ENCODE measurements at places on chromosomes 4 and X. TPM values are rescaled to one million over a fixed set of nuclear protein-coding genes. Genes with fewer than 3 reads are reported as not detected.

DNA sequence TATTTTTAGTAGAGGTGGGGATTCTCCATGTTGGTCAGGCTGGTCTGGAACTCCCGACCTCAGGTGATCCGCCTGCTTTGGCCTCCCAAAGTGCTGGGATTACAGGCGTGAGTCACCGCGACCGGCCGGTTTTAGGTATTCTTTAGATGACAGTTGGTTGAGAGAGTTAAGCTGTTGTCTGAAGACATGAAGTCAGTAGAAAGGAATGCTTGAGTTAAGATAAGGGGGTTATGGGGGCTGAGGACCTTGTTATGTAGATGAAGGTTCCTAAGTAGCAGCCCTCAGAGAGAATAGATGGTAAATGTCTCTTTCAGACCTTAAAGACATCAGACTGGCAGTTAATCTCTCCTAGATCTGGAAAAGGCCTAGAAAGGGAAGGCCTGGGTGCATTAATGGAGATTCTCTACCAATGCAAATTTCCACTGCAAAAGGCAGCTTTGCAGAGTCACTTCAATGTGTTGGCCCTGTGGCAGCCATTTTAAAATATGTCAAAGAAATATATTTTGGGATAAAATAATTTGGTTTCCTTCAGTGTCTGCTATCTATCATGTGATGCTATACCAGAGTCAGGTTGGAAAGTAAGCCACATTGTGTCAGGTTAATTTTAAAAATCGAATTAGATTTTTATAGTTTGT lies 6.4 kb upstream of the ZNF674 start:
- ATAC-seq: no peak

DNA sequence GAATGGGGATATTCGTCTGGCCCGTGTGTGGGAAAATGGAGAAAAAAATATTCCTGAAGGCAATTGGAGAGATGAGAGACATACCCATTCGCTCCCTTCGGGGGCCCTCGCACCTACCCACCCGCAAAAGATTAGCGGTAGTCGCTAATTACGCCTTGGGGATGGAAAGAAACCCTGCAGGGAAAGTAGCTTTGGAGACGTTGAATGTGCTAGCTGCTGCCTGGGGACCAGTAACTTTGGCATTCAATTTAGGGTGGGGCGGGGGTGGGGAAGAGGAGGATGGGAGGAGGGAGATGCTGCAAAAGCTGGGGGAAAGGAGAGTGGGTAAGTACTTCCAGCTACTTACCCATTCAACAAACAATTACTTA lies 407 bp upstream of the ZC4H2 start:
- ATAC-seq: no peak

DNA sequence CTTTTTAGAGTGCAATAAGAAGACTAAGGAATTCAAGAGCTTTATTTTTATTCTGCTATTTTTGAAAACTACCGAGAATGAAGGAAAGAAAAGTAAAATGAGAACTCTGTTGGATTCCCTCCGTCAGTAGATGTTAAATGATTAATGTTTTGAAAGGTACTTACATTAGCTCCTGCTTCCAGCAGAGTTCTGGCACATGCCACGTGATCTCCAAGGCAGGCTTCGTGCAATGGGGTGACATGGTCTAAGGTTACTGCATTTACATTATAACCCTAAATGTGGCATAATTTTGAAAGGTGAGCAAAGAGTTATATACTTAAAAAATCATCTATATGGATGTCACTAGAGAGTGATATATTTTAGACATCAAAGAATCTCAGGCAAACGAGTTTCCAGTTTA lies 26.8 kb upstream of the SPATA4 start:
- ATAC-seq: no peak

DNA sequence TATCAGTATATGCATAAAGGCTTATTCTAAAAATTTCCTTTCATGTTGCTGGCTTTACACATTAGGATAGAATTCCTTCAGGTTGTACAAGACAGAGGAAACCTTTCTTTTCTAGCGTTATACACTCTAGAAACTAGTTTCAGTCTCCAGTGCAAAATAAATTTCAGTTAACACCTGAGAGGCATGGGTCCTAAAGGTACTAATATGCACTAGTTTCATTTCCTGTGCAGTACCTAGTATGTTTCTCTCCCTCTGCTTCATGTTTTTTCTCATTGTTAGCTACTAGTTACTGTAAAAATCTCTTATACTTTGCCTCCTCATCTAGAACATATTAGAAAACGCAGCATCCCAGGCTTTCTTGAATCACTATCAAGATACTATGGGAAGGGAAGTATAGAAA lies 54.0 kb downstream of the SNX25 start:
- ATAC-seq: no peak

MGAT4D gene
- total RNA-seq: not detected

GRCh38 chr4:41197495-41197894 lies 16.8 kb downstream of the APBB2 start:
- ATAC-seq: no peak

GRCh38 chr4:161519611-161520010 lies 644.2 kb downstream of the FSTL5 start:
- no peak for ATAC-seq

DNA sequence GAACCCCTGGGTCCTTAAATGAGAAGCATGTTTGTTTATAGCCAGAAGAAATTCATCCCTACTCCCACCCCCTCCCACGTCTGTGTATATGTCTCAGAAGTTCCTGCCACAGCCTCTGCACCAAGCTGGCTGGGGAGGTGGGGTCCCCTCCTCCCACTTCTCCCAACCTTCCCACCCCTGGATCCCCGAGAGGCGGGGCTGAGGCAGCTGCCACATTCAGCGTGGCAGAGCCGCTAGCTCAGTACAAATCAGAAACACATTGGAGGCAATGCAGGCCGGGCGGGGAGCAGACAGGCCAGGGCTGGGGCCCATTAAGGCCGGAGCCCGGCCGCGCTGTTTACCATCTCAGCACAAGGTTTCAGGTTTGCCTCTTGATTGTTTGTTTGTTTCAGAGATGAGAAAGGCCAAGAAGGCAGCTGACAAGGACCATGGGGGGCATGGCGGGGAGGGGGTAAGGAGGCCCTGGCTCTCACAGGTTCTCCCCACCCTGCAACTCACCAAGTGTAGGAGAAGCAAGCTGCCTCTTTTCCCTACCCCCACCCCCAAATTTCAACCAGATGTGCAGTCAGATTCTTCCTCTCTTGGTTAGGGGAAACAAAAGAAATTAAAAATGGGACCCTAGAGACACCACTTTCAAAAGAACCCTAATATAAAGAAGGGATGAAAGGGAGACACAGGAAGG lies 22.3 kb downstream of the PJA1 start:
- ATAC-seq: no peak

RTL9 gene
- total RNA-seq: not detected

DNA sequence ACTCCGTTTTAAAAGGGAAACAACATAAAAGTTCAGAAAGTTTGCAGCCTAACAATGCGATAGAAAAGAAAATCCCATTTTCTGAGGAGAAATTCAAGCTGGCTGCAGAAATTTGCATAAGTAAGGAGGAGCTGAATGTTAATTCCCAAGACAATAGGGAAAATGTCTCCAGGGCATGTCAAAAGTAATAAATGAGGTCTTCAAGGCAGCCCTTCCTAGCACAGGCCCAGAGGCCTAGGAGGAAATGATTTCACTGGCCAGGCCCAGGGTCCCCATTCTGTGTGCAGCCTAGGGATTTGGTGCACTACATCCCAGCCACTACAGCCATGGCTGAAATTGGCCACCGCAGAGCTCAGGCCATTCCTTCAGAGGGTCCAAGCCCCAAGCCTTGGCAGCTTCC lies 59.3 kb downstream of the TKTL2 start:
- no peak for ATAC-seq

DNA sequence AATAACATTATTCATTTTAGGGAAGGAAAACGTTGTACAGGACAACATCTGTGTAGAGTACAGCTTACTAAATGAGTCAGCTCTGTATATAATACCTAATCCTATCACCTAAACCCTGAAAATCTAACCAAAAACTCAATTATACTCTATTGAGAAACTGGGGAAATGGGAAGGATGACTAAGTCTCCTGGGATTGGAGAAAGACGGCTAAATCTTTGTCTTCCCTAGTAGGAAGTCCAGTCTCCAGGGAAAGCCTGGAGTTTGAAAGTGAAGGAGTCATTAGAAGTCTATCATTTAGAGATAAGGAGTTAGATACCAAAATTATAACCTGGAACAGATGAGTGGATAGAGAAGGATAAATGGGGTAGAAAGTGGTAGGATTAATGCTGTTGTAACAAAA lies 286.5 kb downstream of the STK32B start:
- ATAC-seq: no peak

DNA sequence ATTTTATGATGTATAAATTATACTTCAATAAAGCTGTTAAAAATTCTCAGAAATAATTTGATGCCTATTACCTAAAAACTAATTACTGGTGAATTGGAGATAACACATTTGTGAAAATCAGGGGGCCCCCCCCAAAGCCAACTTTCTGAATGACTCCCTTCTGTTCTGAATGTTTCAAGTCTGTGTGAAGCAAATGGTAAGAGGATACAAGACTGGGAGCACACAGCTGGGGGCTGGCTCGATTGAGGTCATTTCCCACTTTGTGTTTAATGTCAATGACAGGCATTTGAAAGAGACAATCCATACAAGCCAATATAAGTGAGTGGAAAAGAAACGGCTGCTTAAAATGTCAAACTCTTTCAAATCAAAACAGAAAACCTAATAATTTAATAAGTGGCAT lies 155.8 kb downstream of the SH2D1A start:
- ATAC-seq: no peak

- ATAC-seq: no peak
These were observed 229.2 kb upstream of the ARSJ start for GRCh38 chr4:114208574-114209151.

DNA sequence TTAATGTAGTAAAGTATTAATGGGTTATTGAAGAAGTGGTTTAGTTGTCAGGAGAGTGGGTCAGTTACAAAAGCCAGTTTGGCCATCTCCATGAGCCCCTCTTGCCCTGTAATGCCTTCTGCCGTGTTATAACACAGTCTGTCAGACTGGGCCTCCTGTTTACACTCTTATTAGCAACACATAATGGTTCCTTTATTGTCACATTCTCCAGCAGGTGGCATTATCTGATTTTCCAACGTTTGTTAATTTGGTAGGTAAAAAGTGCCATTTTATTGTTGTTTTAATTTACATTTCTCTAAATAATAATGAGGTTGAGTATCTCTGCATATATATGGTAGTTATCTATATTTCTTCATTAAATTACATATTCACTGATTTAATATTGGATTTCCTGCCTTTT lies 560.8 kb downstream of the FGF13 start:
- ATAC-seq: no peak

DNA sequence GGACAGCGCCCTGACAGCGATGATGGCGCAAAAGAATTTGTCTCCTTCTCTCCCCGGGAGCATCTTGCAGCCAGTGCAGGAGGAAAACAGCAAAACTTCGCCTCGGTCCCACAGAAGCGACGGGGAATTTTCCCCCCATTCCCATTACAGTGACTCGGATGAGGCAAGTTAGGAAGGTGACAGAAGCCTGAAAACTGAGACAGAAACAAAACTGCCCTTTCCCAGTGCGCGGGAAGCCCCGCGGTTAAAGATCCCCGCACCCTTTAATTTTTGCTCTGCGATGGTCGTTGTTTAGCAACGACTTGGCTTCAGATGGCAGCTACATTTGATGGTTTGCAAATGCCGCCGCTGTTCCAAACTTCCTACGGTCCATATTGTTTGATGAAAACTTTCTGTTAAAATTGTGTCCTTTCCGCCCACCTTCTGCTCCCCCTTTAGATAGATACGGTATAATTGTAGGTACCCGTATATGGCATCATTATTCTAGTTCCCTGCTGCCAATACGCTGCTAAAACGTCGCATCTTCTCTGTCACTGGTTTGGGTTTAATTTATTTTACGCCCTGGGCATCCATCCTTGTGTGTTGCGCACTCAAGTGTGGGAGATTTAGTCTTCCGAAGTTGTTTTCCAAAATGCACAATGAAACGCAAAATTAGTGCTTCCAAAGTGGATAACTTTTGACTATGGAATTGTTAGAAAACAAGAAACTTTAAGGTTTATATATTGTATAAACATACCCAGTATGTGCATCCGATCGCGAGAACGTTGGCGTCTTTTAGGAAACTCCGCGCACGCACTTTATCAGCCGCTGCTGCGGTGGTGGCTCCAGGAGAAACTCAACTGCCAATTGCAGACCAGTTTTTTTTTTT lies 1.5 kb downstream of the ATOH1 start:
- no peak for ATAC-seq

MAOA gene
- 88.9 TPM for total RNA-seq

DNA sequence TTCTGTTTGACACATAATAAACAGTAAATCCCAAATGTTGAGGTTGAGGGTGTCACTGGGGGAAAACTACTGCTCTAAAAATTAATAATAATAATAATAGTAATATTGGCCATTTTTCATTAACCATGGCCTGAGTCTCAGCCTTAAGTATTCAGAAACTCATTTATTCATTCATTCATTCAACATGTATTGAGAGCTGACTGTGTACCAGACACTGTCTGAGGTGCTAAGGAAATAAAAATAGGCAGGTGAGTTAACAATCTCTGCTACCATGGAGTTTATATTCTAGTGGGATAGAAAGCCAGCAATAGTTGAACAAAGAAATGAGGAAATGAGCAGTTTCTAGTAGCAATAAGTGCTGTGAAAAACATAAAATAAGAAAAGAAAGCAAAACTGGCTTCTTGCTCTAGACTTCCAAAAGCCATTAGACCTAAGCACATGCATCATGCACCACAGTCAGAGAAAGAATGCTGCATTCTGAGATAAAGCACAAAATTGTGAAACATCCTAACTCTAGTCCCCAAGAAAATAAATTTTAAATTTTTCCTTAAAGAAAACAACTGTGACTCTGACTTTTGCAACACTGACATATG lies 278.7 kb downstream of the RCHY1 start:
- ATAC-seq: no peak

GTPBP6 gene
- total RNA-seq: 35.3 TPM

VSIG4 gene
- 2.9 TPM for total RNA-seq

DNA sequence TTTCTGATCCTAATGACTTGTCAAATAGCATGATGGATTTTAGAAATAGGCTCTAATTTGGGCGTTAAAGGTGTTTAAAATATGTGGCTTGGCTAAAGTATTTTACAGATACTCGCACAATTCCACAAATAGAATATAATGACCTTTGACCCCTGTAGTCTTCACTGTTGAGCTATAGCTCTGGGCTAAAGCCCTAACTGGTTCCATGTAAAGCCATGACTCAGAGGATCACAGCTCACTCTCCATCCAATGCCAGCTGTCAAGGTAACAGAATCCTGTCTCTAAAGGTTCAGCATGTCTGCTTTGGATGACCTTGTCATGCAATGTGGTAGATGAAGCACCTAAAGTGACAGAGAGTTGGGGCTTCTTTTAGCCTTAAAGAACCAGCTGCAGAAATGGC lies 42.5 kb downstream of the TLR10 start:
- peak; percentile 41 for ATAC-seq

PCSK1N gene
- 0.36 TPM for total RNA-seq

- ATAC-seq: peak; percentile 22
These were observed 38.9 kb downstream of the PDHA1 start for GRCh38 chrX:19382555-19383145.

GRCh38 chrX:11420851-11421250 lies 127.6 kb downstream of the AMELX start:
- ATAC-seq: no peak

- ATAC-seq: no peak
These were observed 280.7 kb downstream of the BCOR start for GRCh38 chrX:39816871-39817731.

DMRTC1 gene
- not detected for total RNA-seq

TMEM271 gene
- not detected for total RNA-seq

Data from esophagus mucosa (tissue), 1 donor.